OCI-LY7 (cell line): ENCODE measurements at places on chromosomes 11 and 22. TPM values are rescaled to one million over a fixed set of nuclear protein-coding genes. Genes with fewer than 3 reads are reported as not detected.

The MRGPRX4 gene
- total RNA-seq, result not detected in 2 replicates

The HEPHL1 gene
- not detected in 2 replicates for total RNA-seq

The OR51I1 gene
- not detected in 2 replicates for total RNA-seq

The SCGB1A1 gene
- not detected in 2 replicates for total RNA-seq

The IGSF9B gene
- total RNA-seq, result 2.8 and 3.4 TPM in 2 replicates

The TMEM179B gene
- 18.6 and 21.5 TPM in 2 replicates for total RNA-seq

The SHANK3 gene
- total RNA-seq, result 0.07 and 0.15 TPM in 2 replicates

The TNNT3 gene
- 4.7 and 5.8 TPM in 2 replicates for total RNA-seq

The RFPL1 gene
- not detected in 2 replicates for total RNA-seq

The FGF3 gene
- total RNA-seq, result not detected in 2 replicates

The PACSIN3 gene
- total RNA-seq, result not detected in 2 replicates

The CATSPERZ gene
- 1.4 TPM in 1 of 2 replicates, not detected in the other for total RNA-seq

The OR8D4 gene
- total RNA-seq, result not detected in 2 replicates

The OR51B2 gene
- total RNA-seq, result not detected in 2 replicates

The VWCE gene
- 4.1 and 5.5 TPM in 2 replicates for total RNA-seq

The AIFM3 gene
- total RNA-seq, result not detected in 2 replicates

The ARHGAP42 gene
- not detected in 2 replicates for total RNA-seq

The RBX1 gene
- 78.9 and 86.9 TPM in 2 replicates for total RNA-seq

The NLRX1 gene
- 8.8 and 10.6 TPM in 2 replicates for total RNA-seq

The MMP27 gene
- total RNA-seq, result not detected in 2 replicates

The SLC29A2 gene
- 55.6 and 56.4 TPM in 2 replicates for total RNA-seq

The CCDC157 gene
- 3.1 and 3.3 TPM in 2 replicates for total RNA-seq

The SLC37A4 gene
- total RNA-seq, result 16.6 and 20.5 TPM in 2 replicates

The MS4A1 gene
- total RNA-seq, result 559 and 603 TPM in 2 replicates

The PAX6 gene
- total RNA-seq, result not detected in 2 replicates

The ELFN2 gene
- total RNA-seq, result 0.83 and 1.8 TPM in 2 replicates

The CHRNA10 gene
- 1.8 and 3.3 TPM in 2 replicates for total RNA-seq

The SGSM1 gene
- not detected in 2 replicates for total RNA-seq

The UPK3A gene
- total RNA-seq, result not detected in 2 replicates

The ABTB2 gene
- 0.06 and 0.07 TPM in 2 replicates for total RNA-seq

The WT1 gene
- not detected in 2 replicates for total RNA-seq

The HIC2 gene
- 9.2 and 9.8 TPM in 2 replicates for total RNA-seq

The KCNQ1OT1 gene
- 3.4 TPM in 2 replicates for total RNA-seq

The CABP4 gene
- total RNA-seq, result 11.5 and 11.8 TPM in 2 replicates

The RAC2 gene
- 321 and 331 TPM in 2 replicates for total RNA-seq

The NLRP6 gene
- total RNA-seq, result 0.65 and 2.0 TPM in 2 replicates

The NCR3LG1 gene
- total RNA-seq, result 22.3 and 23.0 TPM in 2 replicates

The C22orf15 gene
- total RNA-seq, result 0.86 and 1.3 TPM in 2 replicates

The APOA4 gene
- not detected in 2 replicates for total RNA-seq

The EMID1 gene
- total RNA-seq, result not detected in 2 replicates

The SHISAL1 gene
- not detected in 2 replicates for total RNA-seq

The ZNF280A gene
- not detected in 2 replicates for total RNA-seq

The CD81 gene
- total RNA-seq, result 343 and 404 TPM in 2 replicates

The RIMBP3B gene
- total RNA-seq, result 1.1 and 1.5 TPM in 2 replicates
